ENCODE measurements at places on chromosomes 4 and X.
A peak's percentile ranks its signal among the peaks of the same experiment; 100 is the strongest.

DNA sequence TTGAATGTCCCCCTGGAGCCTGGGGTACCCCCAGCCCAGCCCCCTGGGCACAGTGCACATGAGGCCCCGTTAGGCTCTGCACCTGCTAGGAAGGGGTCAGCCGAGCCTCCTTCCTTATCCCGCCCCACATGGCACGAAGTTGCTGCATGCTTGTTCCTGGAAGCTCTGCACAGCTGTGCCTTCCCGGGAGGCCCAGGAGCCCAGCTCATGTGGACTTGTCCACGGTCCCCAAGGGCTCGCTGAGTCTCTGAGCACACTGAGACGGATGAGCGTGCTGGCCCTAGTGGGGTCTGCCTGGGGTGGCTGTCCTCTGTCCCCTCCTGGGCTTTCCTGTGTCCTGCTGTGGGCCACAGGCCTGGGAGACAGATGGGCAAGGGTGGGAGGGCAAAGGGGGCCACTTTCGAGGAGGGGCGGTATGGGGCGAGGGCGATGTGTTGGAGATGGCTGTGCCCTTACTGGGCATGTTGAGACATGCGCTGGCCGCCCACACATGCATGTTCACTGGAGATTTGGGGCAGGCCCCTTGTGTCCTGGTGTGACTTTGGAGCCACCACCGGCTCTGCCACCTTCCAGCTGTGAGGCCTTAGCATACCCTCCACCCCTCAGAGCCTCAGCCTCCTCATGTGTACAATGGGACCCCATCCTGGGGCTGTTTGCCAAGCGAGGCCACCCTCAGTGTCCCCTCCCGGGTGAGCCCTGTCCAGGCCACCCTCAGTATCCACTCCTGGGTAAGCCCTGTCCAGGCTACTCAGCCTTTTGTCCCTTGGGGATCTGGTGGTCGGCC, 237.6 kb downstream of the AFAP1 start:
- DNase-seq, result no peak

GRCh38 chrX:100864657-100865391, 9.3 kb downstream of the NOX1 start:
- DNase-seq, result no peak

GRCh38 chrX:68186552-68187262, 246.6 kb downstream of the OPHN1 start:
- peak; percentile 4 for DNase-seq

- no peak for DNase-seq
These were observed 61.3 kb downstream of the CLNK start for GRCh38 chr4:10623241-10623640.

- DNase-seq, result no peak
These were observed 1122.9 kb upstream of the PCDH10 start for GRCh38 chr4:132026166-132026565.
